ENCODE measurements at places on chromosomes 16 and 17.

GRCh38 chr16:74999219-74999608, 390 bp downstream of the ZNRF1 start:
- peak; percentile 22 for DNase-seq

DNA sequence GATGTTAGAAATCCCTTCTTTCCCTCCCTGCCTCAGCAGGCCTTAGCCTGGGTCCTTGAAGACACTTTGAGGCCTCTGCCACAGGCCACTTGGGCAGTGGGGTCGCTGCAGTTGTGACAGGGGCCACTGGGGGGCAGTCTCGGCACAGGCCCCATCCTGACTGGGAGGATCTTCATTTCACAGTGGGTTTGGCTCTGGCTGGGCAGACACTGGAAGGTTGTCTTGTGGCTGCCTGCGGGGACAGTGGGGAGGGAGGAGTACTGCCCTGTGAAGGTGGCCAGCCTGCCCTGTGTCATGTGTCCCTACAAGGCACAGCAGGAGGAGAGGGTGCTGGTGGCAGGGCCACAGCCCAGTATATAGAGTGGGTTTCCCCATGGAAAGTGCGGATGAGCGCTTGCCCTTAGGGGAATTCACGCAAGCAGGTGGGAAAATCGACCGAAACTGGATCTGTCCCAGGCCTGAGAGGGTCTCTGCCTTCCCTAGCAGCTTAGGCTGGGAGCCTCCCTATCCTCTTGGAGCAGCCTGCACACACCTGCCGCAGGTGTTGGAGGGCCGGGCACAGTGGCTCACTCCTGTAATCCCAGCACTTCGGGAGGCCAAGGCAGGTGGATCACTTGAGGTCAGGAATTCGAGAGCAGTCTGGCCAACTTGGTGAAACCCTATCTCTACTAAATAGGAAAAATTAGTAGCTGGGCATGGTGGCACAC, 28.8 kb downstream of the GINS2 start:
- DNase-seq: peak; percentile 53

DNA sequence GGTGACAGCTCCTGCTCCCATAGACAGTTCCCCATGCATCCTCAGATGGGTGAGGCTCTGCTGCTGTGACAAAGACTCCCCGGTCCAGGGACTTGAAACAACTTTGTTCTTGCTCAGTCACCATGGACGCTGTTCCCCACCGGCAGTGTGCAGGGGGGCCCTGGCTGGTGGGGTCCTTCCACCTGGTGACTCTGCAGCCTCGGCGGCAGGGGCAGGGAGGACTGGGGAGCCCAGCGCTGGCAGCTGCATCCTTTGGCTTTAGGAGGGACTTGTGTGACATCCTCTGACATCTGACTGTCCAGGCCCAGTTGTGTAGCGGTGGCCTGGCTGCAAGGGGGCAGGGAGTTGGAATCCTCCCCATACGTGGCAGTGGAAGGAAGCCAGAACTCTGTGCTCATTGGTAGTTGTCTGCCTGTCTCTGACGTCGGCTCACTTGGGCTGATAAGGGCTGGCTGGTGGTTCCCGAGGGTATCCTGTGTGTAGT, 107.3 kb downstream of the CMIP start:
- no peak for DNase-seq

DNA sequence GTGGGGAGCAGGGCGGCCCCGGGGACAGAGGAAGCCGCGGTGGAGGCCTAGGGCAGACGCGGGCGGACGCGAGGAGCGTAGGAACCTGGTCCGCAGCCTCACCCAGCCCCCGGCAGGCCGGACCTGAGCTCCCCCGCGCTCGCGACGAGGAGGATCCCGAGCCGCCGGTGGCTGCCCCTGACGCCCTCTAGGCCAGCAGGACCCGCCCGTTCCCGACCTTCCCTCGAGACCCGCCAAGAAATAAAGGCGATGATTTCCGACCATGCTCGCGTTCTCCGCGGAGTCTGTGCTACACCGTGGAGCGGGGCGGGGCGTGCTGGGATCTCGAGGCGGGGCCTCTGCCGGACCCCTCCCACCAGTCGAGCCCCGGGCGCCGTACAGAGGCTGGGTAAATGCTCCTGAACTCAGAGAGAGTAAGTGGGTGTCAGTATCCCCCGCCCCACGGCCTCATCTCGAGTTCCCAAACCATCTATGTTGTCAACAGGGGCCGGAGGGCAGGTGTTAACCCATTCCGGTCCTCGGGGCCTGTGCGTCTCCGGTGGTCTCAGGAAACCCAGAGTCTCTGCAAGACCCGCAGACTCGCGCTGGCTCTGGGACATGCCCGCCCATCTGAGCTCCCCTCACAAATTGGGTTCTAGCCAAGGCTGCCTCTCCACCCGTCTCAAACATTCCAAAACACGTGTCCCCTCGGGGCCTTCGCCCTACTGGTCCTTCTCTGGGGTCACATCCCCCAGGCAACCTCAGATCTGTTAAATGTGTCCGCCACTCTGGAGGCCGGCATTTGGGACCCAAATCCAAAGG, 13.7 kb downstream of the SYCE1L start:
- peak; percentile 61 for DNase-seq

- DNase-seq: no peak
Observed at GRCh38 chr16:62079236-62079635, 43.0 kb upstream of the CDH8 start.

GRCh38 chr17:57082441-57082840, 2.6 kb upstream of the AKAP1 start:
- no peak for DNase-seq

DNA sequence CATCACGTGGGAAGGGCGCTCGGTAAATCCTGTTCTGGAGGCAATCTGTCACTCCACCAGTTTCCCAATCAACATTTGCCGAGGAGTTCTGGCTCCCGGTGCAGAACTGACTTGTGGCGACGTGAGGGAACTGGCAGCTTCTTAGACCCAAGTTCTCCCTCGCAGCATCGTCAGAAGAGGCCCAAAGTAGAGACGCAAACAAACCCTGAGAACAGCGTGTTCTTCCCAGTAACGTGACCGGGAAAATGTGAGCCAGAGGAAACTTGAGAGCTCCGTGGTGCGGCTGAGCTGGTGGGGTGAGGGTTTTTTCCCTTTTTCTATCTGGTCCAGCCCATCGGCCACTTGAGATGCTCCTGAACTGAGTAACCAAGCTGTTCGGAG, 158.9 kb upstream of the CACNG5 start:
- DNase-seq: no peak

GRCh38 chr17:12709063-12709462, 43.4 kb downstream of the MYOCD start:
- peak; percentile 26 for DNase-seq
